Effector memory CD4-positive, alpha-beta T cell (primary cell): ENCODE measurements at places on chromosomes 16 and 17.
A peak's percentile ranks its signal among the peaks of the same experiment; 100 is the strongest.

- peak; percentile 55 for DNase-seq
Observed at GRCh38 chr17:78313735-78314648, 45.9 kb downstream of the SOCS3 start.

- no peak for DNase-seq
Observed at GRCh38 chr17:38912221-38912813, 13.1 kb upstream of the LASP1NB start.

DNA sequence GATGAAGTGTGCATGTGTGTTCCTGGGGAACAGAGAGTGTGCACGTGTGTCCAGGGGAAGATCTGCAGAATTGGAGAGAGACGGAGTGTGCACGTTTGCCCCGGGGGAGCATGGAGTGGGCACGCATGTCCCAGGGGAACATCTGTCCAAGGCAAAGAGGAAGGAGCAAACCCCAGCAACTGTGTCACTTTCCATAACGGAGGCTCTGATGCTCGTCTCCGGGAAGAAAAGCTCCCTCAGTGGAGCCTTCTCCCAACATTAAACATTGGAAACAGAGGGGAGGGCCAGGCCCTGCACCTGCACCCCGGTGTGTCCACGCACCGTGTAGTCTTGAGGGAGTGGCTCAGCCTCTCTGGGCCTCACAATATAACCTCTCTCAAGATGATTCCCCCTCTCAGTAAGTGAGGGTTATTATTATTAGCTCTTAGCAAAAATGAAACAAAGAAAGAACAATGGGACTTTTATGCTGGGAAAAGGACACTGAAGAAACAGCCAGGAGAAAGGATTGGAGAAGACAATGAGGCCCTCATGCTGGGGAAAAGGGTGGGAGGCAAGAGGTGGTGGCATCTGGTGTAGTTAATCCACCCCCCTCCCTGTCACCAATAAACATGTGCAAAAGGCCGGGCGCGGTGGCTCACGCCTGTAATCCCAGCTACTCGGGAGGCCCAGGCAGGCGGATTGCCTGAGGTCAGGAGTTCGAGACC lies 7.6 kb downstream of the RAB40B start:
- DNase-seq = no peak

GRCh38 chr17:39239640-39240314 lies 14.0 kb upstream of the STAC2 start:
- DNase-seq = peak; percentile 59

- no peak for DNase-seq
Observed at GRCh38 chr16:80203821-80204220, 337.0 kb upstream of the DYNLRB2 start.

GRCh38 chr17:14619821-14620220 lies 318.9 kb downstream of the HS3ST3B1 start:
- DNase-seq = no peak

DNA sequence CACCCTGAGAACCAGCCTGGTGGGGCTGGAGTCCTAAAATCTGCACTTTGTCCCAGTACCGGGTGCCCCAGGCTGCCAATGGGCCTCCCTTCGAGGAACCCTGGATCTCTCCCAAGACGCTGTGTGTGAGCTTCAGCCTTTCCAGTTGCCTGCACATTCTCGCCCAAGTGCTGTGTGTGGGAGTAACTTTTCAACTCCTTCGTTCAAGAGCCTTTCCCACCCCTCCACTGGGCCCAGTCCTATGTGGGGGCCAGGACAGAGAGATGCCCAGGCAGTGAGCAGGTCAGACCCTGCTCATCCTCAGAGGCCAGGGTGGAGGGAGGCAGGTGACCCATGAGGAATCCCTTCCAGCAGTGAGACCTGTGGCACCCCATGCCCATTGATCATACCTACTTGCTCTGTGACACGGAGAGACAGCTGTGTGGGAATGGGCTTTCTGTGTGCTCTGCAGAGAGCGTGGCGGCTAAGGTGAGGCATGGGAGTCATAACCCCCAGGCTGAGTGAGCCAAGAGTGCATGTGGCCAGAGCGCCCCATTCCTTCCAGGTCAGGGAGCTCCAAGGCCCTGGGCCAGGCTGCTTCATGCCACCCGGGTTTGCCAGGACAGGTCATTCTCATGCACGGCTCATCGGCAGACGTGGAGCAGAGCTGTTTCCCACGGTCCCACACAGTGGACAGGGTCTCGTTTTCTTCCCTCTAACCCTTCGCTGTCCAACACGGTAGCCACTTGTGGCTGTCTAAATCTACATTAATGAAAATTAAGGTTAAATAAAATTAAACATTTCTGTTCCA lies 154.4 kb downstream of the CLEC16A start:
- DNase-seq = no peak

DNA sequence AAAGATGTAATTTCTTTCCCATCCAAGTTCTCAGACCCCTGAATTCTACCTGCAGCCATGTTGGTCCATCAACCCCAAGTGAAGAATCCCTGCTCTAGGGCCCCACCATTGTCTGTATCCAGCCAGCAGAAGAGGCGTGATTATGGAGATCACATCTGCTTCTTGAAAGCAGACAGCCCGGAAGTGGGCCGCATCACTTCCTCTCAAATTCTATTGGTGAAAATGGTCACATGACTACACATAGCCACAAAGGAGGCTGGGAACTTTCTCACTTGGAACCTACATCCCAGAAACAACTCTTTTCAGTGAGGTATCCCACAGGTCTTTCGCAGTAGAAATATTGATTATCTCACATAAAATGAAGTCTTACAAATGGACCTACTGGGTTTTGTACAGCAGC lies 40.1 kb downstream of the IL4R start:
- DNase-seq = no peak

GRCh38 chr17:31405890-31406371 lies 14.5 kb downstream of the RAB11FIP4 start:
- no peak for DNase-seq

DNA sequence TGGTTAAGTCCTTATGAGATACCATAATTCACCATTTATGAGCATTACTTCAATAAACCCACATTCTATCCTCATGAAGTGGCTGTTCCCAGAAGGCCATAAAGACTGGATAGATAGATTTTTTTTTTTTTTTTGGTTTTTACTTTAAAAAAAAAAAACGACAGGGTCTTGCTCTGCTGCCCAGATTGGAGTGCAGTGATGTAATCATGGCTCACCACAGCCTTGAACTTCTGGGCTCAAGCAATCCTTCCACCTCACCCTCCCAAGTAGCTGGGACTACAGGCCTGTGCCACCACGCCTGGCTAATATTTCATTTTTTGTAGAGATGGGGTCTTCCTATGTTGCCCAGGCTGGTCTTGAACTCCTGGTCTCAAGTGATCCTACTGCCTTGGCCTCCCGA lies 102.3 kb downstream of the XYLT1 start:
- DNase-seq = no peak

GRCh38 chr16:81473558-81473957 lies 28.9 kb downstream of the CMIP start:
- DNase-seq = no peak

DNA sequence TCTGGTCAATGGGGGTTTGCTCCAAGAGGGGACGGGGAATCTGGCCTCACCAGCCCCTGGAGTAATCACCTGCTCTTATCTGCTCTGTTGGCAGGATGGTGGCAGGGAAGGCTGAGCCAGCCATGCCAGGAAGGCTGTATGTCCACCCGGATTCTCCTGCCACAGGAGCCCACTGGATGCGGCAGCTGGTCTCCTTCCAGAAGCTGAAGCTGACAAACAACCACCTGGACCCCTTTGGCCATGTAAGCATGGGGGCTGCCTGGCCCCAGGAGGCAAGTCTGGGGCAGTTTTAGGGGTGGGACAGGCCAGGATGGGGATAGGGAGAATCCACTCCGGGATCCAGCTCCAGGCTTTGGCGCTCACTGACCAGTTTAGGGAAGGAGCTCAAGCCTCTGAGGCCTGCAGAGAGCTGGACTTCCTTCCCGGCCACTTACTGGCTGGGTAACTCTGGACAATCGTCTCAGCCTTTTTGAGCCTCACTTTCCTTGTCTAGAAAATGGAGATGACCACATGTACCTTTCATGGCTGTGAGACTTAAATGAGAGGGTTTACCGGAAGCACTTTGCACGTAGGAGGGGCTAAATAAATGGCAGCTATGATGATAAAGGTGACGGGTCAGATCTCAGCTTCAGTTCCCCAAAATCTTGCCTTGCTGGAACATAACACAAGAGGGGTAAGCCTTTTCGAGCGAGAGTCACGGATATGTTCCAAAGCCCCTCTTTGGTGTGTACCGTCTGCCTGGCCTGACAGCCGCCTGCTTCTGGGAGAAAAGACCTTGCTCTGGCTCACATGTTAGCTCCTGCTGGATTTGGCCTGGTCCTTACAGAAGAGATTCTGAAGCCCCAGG lies 15.4 kb downstream of the TBX4 start:
- no peak for DNase-seq

DNA sequence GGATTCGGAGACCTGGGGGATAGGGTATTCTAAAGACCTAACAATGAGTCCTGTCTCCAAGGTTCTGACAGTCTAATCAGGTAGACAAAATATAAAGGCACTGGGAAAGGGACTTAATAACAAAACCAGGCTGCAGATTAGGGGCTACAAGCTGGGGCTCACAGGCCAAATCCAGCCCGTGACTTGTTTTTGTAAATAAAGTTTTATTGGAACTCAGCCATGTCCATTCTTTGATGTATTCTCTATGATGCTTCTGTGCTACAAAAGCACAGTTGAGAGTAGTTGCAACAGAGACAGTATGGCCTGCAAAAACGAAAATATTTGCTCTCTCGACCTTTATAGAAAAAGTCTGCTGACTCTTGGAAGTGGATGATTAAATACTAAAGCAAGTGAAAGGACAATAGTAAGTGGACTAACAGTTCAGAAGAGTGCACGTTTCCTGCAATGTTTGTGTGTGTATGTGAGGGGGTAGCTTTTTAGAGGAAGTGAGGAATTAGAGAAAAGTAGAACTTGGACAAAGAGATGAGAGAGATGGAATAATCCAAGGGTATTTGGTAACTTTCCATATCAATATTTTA lies 115.4 kb upstream of the ZFHX3 start:
- DNase-seq = no peak

- DNase-seq = no peak
Observed at GRCh38 chr16:83831456-83831987, 23.7 kb downstream of the HSBP1 start.

GRCh38 chr17:58436805-58437239 lies 19.5 kb upstream of the RNF43 start:
- no peak for DNase-seq

- no peak for DNase-seq
Observed at GRCh38 chr17:59832883-59833379, 59.8 kb downstream of the TUBD1 start.

DNA sequence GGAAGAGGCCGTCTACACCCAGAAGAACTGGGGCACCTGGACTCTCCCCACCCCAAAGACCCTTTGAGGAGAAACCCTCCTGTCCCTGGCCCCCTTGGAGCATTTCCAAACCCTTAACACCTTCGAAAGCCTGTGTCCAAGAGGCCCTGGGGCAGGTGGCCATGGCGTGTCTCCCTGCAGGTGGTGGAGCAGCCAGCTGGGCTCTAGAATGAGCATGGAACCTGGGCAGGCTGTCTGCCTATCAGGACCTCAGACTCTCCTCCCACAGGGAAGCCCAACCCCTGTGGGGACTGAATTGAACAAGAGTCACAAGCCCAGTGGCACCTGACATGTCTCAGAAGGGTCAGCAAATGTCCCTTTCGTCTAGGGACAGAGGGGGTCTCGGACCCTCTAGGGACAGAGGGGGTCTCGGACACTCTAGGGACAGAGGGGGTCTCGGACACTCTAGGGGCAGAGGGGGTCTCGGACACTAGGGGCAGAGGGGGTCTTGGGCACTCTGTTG lies 8.4 kb downstream of the CBX4 start:
- DNase-seq = no peak

GRCh38 chr16:83363521-83363920 lies 444.3 kb upstream of the HSBP1 start:
- DNase-seq = no peak

- no peak for DNase-seq
Observed at GRCh38 chr17:40937384-40937819, at the start of gene KRT23. Gene KRT23 (minus strand): TSS chr17:40937646. CDS start chr17:40936603, 1,043 bp downstream.

DNA sequence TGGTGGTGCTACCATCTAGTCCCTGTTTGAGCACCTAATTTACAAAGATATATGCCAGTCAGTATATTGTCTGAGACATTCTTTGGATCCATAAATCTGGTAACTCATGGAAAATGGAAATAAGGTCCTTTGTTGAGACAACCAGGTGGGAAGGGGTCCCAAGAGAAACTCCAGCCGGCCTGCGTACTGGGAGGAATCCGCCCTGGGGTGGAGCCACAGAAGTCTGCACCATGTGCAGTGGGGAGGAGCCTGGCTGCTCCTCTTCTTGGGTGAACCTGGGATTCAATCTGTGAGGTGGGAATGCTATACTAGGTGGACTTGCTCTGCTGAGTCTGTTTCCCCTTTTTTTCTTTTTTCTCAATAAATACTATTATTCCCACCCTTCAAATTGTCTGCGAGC lies 339.2 kb upstream of the TNRC6C start:
- DNase-seq = no peak

GRCh38 chr17:39867084-39867879 lies 720 bp upstream of the ZPBP2 start:
- DNase-seq = peak; percentile 64

DNA sequence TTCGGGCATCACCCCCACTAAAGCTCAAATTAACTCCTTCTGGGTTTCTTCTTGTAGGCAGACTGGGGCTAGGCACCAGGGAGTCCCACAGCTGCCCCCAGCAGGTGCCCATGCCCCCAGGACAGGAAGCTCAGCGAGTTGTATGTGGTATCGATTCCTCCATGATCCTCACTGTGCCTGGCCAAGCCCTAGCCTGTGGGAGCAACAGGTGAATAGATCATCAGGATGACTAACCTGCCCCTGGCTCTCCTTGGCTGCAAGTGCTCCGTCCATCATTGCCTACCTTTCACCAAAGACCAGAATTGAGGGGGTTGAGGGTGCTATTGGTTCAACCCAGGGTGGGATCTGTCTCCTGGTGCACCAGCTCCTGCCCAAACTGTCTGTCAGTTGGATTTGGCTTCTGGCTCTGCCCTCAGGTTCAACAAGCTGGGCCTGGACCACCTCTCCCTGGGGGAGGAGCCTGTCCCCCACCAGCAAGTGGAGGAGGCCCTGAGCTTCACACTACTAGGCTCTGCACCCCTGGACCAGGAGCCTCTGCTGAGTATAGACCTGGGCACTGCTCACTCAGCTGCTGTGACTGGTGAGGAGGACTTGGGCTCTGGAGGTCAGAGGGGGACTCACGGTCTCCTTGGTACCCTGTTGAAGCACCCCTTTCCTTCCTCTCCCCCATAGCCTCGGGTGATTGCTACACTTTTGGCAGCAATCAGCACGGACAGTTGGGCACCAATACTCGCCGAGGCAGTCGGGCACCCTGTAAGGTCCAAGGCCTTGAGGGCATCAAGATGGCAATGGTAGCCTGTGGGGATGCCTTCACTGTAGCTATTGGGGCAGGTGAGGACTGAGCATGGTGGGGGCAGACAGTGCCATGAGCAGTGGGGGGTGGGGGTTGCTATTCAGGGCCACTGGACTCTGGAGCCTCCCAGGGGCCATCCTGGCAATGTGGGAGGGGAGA lies 3.1 kb upstream of the TRAF4 start:
- no peak for DNase-seq
